ENCODE measurements at places on chromosomes 2 and 18. TPM values are rescaled to one million over a fixed set of nuclear protein-coding genes. Genes with fewer than 3 reads are reported as not detected.

GRCh38 chr2:237864940-237865622 is 5.7 kb downstream of the RAMP1 start:
- H3K36me3 ChIP-seq, result peaks cover 4% of the 10 kb centered on the region
- peaks cover 52% of the 10 kb centered on the region for H3K4me1 ChIP-seq
- DNase-seq, result no peak
- H3K27me3 ChIP-seq, result no peaks in the 10 kb centered on the region
- no peak overlapping the region for H3K4me3 ChIP-seq

GRCh38 chr2:33069894-33070651 is 123.3 kb downstream of the LTBP1 start:
- no peaks in the 10 kb centered on the region for H3K36me3 ChIP-seq
- H3K27me3 ChIP-seq, result no peaks in the 10 kb centered on the region
- no peak overlapping the region for H3K4me3 ChIP-seq
- H3K27ac ChIP-seq, result no peak overlapping the region
- H3K4me1 ChIP-seq, result peaks cover 2% of the 10 kb centered on the region
- no peak for DNase-seq

The IL36G gene
- total RNA-seq, result not detected

The LIMS3 gene
- 0.93 TPM for total RNA-seq

GRCh38 chr18:75257605-75258004 is 47.0 kb downstream of the TSHZ1 start:
- H3K4me1 ChIP-seq, result peaks cover 17% of the 10 kb centered on the region
- no peak overlapping the region for H3K4me3 ChIP-seq
- H3K27me3 ChIP-seq, result no peaks in the 10 kb centered on the region
- DNase-seq, result no peak

The AMER3 gene
- 7.0 TPM for total RNA-seq

DNA sequence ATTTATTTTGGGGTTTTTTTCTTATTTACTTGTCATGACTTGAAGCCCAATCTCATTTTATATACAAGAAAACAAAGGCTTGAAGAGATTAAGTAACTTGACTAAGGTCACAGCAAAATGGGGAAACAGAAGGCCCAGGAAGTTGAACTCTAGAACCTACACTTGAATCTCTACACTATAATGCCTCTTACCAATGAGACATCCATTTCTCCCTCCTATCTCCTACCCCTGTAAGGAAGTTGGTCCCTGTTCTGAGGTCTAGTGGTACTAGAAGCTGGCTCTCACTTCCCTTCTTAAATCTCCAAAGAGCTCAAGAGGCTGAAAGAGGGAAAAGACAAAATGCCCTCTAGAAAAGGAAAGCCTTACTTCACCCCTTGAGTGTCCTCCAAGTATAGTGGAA is 25.5 kb upstream of the IHH start:
- no peak for DNase-seq
- H3K27me3 ChIP-seq, result peaks cover 43% of the 10 kb centered on the region
- H3K36me3 ChIP-seq, result peaks cover 3% of the 10 kb centered on the region
- no peak overlapping the region for H3K27ac ChIP-seq
- peaks cover 16% of the 10 kb centered on the region for H3K4me1 ChIP-seq

- no peaks in the 10 kb centered on the region for H3K36me3 ChIP-seq
- peaks cover 2% of the 10 kb centered on the region for H3K4me1 ChIP-seq
- H3K27me3 ChIP-seq, result peaks cover 3% of the 10 kb centered on the region
- DNase-seq, result no peak
Measured at GRCh38 chr18:22796113-22796512, 137.0 kb upstream of the RBBP8 start.

DNA sequence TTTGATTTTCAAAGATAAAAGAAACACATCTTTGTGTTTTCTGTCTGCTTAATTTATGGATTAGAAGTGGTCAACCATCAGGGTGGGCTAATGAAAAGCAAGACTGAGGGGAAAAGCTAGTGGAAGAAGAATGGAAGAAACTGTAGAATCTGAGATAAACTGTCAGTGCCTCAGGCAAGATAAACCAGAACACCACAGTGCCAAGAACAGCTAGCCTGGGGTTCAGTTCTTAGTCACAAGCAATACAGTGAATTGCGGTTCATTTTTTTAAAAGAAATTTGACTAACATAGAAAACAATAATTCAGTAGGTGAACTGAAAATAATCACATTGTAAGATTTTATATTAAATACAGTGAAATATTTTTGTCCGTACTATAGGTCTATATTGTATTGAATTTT is 22.0 kb upstream of the LNPK start:
- H3K27ac ChIP-seq, result no peak overlapping the region
- no peak for DNase-seq
- no peaks in the 10 kb centered on the region for H3K36me3 ChIP-seq
- no peaks in the 10 kb centered on the region for H3K4me1 ChIP-seq
- no peak overlapping the region for H3K4me3 ChIP-seq

The SESTD1 gene
- 108 TPM for total RNA-seq

- H3K27me3 ChIP-seq, result no peaks in the 10 kb centered on the region
- peaks cover 19% of the 10 kb centered on the region for H3K4me1 ChIP-seq
- peaks cover 16% of the 10 kb centered on the region for H3K36me3 ChIP-seq
- peak overlapping the region; percentile 91 for H3K27ac ChIP-seq
- DNase-seq, result no peak
Measured at GRCh38 chr2:3488061-3488531, 31.2 kb downstream of the ADI1 start.

GRCh38 chr2:200242570-200242969 is 63.9 kb upstream of the SPATS2L start:
- H3K4me1 ChIP-seq, result peaks cover 10% of the 10 kb centered on the region
- no peak overlapping the region for H3K27ac ChIP-seq
- no peak for DNase-seq
- H3K36me3 ChIP-seq, result no peaks in the 10 kb centered on the region
- no peak overlapping the region for H3K4me3 ChIP-seq
- no peaks in the 10 kb centered on the region for H3K27me3 ChIP-seq

The ATG9A gene
- total RNA-seq, result 40.6 TPM

The FSIP2 gene
- total RNA-seq, result 19.4 TPM

- DNase-seq, result no peak
- no peaks in the 10 kb centered on the region for H3K27me3 ChIP-seq
- H3K27ac ChIP-seq, result no peak overlapping the region
- no peaks in the 10 kb centered on the region for H3K36me3 ChIP-seq
Measured at GRCh38 chr2:179449010-179449409, 184.4 kb upstream of the SESTD1 start.

DNA sequence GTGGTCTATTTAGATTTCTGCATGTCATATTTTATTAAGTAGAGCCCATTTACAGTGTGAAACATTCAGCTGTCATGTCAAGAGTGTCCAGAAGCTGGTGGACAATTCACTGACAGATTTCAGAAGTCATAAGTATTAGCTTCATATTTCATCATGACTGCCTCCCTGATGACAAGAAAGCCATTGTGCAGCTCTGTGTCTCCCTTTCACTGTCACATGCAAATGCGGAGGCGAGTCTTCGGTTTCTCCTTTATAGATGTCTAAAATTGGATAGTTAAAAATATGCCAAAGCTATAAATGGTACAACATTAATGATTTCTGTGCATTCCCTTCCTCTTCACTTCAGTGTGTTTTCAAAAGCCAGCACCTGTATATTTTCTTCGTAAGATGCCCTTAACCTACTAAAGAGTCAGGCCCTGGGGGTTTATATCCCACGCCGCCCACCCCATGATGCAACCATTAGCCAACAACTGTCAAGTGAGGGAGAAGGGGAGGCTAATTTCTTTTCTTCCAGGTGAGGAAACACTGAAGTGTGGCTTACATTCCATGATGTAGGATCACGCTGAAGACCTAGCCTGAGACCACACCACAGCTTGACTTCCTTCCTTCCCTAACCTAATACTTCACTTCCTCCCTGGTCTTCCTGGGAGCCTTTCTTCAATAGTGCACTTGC is 99.6 kb upstream of the DDX18 start:
- no peak overlapping the region for H3K27ac ChIP-seq
- H3K4me3 ChIP-seq, result no peak overlapping the region
- no peak for DNase-seq
- peaks cover 23% of the 10 kb centered on the region for H3K4me1 ChIP-seq
- no peaks in the 10 kb centered on the region for H3K36me3 ChIP-seq

The EFEMP1 gene
- total RNA-seq, result 43.9 TPM

The ABCG8 gene
- not detected for total RNA-seq

Measured in progenitor cell of endocrine pancreas (in vitro differentiated cells).